Stimulated activated CD8-positive, alpha-beta memory T cell treated with anti-CD3 and anti-CD28 coated beads, Interleukin-7, amount 100 ng/mL, for 24 hours (primary cell): ENCODE measurements at places on chromosomes 7 and 10.

- no peak for DNase-seq
These were observed 47.7 kb downstream of the HABP2 start for GRCh38 chr10:113600569-113600968.

DNA sequence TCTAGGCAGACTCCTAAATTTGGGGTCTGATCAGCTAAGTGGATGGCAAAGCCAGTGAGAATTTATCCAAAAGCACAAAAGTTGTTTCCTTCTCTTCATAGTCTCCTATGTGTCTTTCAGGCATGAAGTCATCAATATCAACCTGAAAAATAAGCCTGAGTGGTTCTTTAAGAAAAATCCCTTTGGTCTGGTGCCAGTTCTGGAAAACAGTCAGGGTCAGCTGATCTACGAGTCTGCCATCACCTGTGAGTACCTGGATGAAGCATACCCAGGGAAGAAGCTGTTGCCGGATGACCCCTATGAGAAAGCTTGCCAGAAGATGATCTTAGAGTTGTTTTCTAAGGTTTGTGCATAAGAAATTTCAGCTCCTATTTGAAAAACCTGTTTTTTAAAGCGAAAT, 4.8 kb downstream of the GSTO1 start:
- no peak for DNase-seq

DNA sequence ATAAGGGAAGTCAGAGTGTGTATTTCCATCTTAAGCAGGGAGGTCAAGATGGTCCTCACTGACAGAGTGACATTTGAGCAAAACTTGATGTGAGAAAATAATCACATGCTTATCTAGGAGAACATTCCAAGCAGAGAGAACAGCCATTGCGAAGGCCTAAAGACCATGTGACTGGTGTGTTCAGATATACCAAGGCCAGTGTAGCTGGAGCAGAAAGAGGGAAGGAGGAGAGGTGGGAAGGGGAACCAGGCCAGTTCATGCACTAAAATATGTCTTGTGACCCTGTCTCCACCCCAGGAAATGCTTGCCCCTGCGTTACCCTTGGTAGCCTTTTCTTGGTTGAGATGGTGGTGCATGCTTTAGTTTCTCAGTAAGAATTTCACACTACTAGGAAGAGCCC, 77.4 kb downstream of the CACNB2 start:
- DNase-seq: no peak

GRCh38 chr7:47908720-47909119, 39.5 kb downstream of the PKD1L1 start:
- no peak for DNase-seq

DNA sequence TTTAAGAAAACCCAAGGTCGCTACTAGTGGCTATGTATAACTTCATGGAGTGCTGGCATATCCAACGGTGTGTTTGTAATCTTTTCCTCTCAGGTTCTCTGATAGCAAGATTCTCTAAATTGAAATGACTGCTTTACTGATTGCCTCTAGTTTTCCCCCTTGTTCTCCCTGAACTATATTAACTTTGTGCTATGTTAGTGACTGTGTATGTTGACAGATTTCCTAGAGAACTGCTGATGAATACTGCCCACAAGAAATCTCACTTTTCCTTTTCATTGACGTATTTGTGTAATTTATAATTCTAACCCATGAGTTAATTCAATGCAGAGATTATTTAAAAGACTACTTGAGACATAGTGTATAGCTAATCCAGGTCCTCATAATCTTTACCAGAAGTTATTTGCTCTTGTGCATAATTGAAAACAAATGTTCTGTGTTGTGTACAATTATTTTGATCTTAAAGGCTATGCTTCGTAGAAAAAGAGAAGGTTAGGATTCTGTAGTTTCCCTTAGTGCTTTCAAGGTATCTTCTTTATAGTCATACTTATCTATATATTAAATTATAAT, 70.6 kb upstream of the GLCCI1 start:
- DNase-seq: no peak

- DNase-seq: no peak
These were observed 6.3 kb upstream of the SFMBT2 start for GRCh38 chr10:7417103-7417623.

- no peak for DNase-seq
These were observed at the start of gene DNAJC12 for GRCh38 chr10:67837541-67838314. Gene DNAJC12 (minus strand): TSS chr10:67838188. CDS start chr10:67838011, 177 bp downstream.

- DNase-seq: no peak
These were observed 3.0 kb downstream of the PDK4 start for GRCh38 chr7:95593343-95593742.

DNA sequence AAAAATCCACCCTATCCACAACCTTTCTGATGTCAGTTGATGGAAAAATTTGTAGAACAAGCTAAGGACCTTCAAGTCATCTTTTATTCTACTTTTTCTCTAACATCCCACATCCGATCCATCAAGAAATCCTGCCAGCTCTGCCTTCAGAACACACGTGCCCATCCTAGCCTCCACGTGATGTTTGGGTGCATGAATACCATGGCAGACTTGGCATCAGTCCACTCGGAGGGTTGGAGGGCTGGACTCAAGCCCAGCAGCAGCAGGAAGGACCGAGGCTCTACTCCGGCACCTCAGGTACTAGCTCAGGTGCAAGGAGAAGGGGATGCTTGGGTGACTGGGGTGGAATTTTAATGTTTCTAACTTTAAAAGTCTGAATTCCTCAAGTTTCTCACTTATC, 428.6 kb downstream of the DPP6 start:
- DNase-seq: no peak

- no peak for DNase-seq
These were observed 28.8 kb downstream of the CNOT4 start for GRCh38 chr7:135480966-135481597.

DNA sequence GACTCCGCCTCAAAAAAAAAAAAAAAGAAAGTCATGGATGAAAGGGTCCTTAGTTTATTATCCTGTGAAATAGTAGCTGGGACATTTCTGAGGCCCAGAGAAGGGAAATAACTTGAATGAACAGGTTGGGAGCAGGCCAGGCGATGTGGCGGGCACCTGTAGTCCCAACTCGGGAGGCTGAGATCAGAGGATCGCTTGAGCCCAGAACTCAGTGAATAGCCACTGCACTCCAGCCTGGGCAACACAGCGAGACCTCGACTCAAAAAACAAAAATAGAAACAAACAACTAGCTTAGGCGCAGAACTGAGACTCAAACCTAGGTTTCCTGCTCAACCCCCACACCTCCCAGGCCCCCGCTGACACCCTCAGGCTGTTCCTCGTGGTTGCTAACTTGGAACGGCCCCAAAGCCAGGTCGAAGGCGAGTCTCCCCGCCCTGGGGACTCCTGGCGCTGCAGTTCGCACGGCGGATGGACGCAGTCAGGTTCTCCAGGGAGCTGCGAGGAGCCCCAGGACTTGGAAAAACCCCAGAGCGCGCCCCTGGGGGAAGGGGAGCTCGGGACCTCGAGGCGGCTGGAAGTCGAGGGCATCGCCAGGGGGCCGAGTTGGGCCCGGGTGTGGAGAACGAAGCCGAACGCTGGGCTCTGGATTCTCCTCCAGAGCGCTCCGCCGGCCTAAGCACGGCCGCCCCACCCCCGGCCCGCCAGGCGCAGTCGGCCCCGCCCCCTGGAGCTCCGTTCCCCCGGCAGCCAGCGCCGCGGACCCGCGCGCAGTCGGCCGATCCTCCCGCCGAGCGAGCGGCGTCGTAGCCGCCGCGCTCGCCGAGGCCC, at the start of gene STOX1:
Gene STOX1 (plus strand): TSS at position 768 of the 828 bp plus-strand sequence. CDS start 93 bp downstream, outside the sequence.
- peak; percentile 14 for DNase-seq

DNA sequence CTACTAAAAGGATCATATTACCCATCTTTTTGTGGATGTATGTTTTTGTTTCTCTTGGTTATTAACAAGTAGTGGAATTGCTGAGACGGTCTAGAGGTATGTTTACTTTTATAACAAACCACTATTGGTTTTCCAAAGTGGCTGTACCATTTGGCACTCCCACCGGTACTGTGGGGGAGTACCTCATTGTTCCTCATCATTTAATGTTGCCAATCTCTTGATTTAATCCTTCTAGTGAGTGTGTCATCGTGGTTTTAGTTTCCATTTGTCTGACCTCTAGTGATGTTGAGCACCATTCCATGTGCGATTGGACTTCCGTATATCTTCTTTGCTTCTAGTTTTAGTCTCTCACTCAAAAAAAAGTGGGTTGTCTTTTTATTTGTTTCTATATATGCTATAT, 50.4 kb downstream of the RBM33 start:
- DNase-seq: no peak

- DNase-seq: no peak
These were observed 80.8 kb downstream of the INPP5A start for GRCh38 chr10:132618158-132618919.

- DNase-seq: no peak
These were observed 336.8 kb downstream of the DNAJB6 start for GRCh38 chr7:157673573-157673972.

- DNase-seq: no peak
These were observed 127.1 kb downstream of the AOAH start for GRCh38 chr7:36597090-36597773.

GRCh38 chr7:93176992-93177580, 28.9 kb upstream of the SAMD9L start:
- no peak for DNase-seq

DNA sequence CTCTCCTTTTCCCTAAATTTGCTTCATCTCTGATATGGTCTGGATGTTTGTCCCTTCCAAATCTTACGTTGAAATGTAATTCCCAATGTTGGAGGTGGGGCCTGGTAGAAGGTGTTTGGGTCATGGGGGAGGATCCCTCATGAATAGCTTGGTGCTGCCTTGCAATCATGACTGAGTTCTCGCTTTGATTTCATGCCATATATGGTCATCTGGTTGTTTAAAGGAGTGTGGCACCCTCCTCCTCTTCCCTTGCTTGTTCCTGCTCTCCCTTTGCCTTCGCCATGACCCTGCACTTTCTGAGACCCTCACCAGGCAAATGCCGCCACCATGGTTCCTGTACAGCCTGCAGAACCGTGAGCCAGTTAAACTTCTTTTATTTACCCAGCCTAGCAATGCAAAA, 14.5 kb downstream of the NOBOX start:
- DNase-seq: no peak

- DNase-seq: no peak
These were observed 147.9 kb upstream of the LYZL1 start for GRCh38 chr10:29140991-29141390.

- no peak for DNase-seq
These were observed 6.0 kb downstream of the ADD3 start for GRCh38 chr10:110013630-110014293.

GRCh38 chr7:101673951-101674350, 44.9 kb upstream of the MYL10 start:
- DNase-seq: no peak

GRCh38 chr7:137625197-137625596, 221.6 kb downstream of the DGKI start:
- no peak for DNase-seq

- no peak for DNase-seq
These were observed 28.9 kb upstream of the NPY start for GRCh38 chr7:24255139-24255538.

DNA sequence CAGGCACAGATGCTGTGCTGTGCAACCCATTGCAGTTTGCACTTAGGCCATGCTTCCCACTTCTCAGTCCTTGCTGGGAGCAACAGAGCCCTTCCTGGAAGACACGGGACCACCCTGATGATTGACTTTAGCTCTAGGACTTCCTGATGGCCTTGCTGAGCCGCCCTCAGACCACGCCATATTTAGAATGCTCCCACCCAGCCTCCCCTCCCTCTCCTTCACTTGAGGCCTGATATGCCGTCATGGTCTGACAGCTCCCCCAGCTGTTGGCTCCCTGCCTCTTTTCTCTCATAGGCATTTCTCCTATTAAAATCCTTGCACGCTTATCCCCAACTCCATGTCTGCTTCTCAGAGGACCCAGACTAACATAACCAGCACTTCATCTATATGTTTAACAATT, 29.4 kb upstream of the GATAD1 start:
- DNase-seq: no peak

DNA sequence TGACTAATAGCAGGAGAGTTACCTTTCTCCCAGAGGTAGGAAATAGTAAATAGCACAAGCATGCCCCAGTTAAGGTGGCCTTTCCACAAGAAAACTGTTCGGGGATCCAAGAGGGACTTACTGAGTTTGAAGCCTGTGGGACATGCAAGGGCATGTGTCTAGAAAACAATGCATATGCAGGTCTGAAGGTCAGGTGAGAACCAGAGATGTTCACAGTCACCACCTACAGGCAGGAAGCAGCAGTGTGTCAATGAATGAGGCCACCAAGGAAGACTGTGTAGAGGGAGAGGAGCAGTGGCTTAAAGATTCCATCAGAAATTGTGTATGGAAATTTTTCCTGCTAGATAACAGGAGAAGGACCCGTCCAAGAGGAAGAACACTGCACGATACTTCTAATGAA, 66.0 kb downstream of the CALD1 start:
- DNase-seq: no peak

- DNase-seq: no peak
These were observed 69.0 kb upstream of the NPVF start for GRCh38 chr7:25297278-25297677.

DNA sequence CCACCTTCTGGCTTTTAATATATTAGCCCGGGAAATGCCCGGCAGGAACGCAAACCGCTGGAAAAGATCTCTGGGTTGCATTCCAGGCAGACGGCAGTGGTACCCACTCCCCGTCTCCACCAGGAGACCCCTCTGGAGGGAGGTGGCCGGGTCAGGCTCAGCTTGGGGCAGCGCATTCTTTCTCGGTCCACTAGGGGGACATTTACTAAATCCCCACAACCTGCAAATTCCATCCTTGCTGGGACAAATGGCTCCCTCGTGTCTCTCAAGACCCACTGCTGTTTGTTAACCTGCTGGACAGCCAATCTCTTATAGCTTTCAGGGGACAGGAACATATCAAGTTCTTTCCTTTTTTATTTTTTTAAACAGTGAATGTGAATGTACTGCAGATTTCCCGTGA, 45.8 kb upstream of the CARD11 start:
- no peak for DNase-seq

- no peak for DNase-seq
These were observed 1.5 kb upstream of the PRKAR1B start for GRCh38 chr7:728602-729001.

- no peak for DNase-seq
These were observed 7.2 kb upstream of the CHCHD1 start for GRCh38 chr10:73774637-73775036.

- no peak for DNase-seq
These were observed 3.0 kb downstream of the ZNF488 start for GRCh38 chr10:47381103-47381395.

DNA sequence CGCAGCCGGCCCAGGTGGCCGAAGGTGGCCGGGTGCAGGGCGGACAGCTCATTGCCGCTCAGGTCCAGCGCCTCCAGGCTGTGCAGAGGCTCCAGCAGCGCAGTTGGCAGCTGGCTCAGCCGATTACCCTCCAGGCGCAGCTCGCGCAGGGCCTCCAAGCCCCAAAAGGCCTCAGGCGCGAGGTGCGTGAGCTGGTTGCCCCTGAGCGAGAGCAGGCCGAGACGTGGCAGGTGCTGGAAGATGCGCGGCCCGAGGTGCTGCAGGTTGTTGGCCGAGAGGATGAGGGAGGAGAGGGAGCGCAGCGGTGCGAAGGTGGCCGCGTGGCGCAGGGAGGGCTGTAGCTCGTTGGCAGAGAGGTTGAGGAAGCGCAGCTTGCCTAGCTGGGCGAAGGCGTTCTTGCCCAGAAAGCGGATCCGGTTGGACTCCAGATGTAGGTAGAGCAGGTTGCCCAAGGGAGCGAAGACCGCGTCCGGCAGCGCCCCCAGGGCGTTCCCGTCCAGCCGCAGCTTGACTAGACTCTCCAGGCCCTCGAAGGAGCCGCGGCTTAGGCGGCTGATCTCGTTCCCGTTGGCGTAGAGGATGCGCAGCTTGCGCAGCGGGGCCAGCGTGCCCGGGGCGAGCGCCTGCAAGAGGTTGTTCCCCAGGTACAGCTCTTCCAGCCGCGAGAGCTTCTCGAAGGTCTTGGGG, 923 bp downstream of the TRIL start:
- DNase-seq: no peak
